T-helper 17 cell (primary cell): ENCODE measurements at places on chromosomes 12 and 14. TPM values are rescaled to one million over a fixed set of nuclear protein-coding genes. Genes with fewer than 3 reads are reported as not detected.
A peak's percentile ranks its signal among the peaks of the same experiment; 100 is the strongest.

- no peaks in the 10 kb centered on the region for H3K27me3 ChIP-seq
- peaks cover 6% of the 10 kb centered on the region for H3K36me3 ChIP-seq
- no peak overlapping the region for H3K27ac ChIP-seq
- no peak for DNase-seq
Observed at GRCh38 chr12:9148926-9149325, 33.2 kb upstream of the A2M start.

GRCh38 chr14:28130610-28131284 is 635.8 kb upstream of the FOXG1 start:
- H3K4me3 ChIP-seq, result no peak overlapping the region
- no peaks in the 10 kb centered on the region for H3K4me1 ChIP-seq
- H3K27ac ChIP-seq, result no peak overlapping the region
- no peak for DNase-seq
- no peaks in the 10 kb centered on the region for H3K36me3 ChIP-seq
- no peaks in the 10 kb centered on the region for H3K27me3 ChIP-seq

Gene TAS2R14
- 2.9 TPM for total RNA-seq

Gene IL31
- not detected for total RNA-seq

GRCh38 chr12:3077572-3078081 is 448 bp downstream of the TSPAN9 start:
- no peaks in the 10 kb centered on the region for H3K27me3 ChIP-seq
- no peaks in the 10 kb centered on the region for H3K36me3 ChIP-seq

Gene RASAL1
- 0.15 TPM for total RNA-seq

GRCh38 chr12:64757771-64758170 is 1.4 kb downstream of the GNS start:
- peak overlapping the region; percentile 53 for H3K4me3 ChIP-seq
- no peaks in the 10 kb centered on the region for H3K27me3 ChIP-seq
- H3K4me1 ChIP-seq, result peaks cover 45% of the 10 kb centered on the region
- no peaks in the 10 kb centered on the region for H3K36me3 ChIP-seq

Gene IRAK4
- 44.5 TPM for total RNA-seq

Gene PWP1
- total RNA-seq, result 26.9 TPM

- H3K4me3 ChIP-seq, result peak overlapping the region; percentile 60
- peaks cover 51% of the 10 kb centered on the region for H3K4me1 ChIP-seq
- H3K36me3 ChIP-seq, result peaks cover 3% of the 10 kb centered on the region
- DNase-seq, result peak; percentile 78
Observed at GRCh38 chr12:49763006-49763591, 21.7 kb downstream of the TMBIM6 start.

- H3K27ac ChIP-seq, result no peak overlapping the region
- no peaks in the 10 kb centered on the region for H3K4me1 ChIP-seq
- no peak for DNase-seq
- H3K27me3 ChIP-seq, result peaks cover 9% of the 10 kb centered on the region
- H3K36me3 ChIP-seq, result no peaks in the 10 kb centered on the region
Observed at GRCh38 chr14:58912287-58912686, 274.5 kb downstream of the DACT1 start.

Gene ASCL1
- not detected for total RNA-seq

GRCh38 chr14:95449131-95449530 is 67.3 kb downstream of the SYNE3 start:
- H3K27me3 ChIP-seq, result no peaks in the 10 kb centered on the region
- peaks cover 5% of the 10 kb centered on the region for H3K4me1 ChIP-seq
- H3K4me3 ChIP-seq, result no peak overlapping the region
- peaks cover 5% of the 10 kb centered on the region for H3K36me3 ChIP-seq
- no peak for DNase-seq
- peak overlapping the region; percentile 43 for H3K27ac ChIP-seq

- no peak overlapping the region for H3K4me3 ChIP-seq
- peaks cover 22% of the 10 kb centered on the region for H3K27me3 ChIP-seq
- H3K36me3 ChIP-seq, result peaks cover 2% of the 10 kb centered on the region
- no peak overlapping the region for H3K27ac ChIP-seq
- DNase-seq, result no peak
Observed at GRCh38 chr14:100875126-100875525, 28.4 kb downstream of the RTL1 start.

Gene FOXA1
- total RNA-seq, result not detected

Gene NR4A1
- total RNA-seq, result 133 TPM

- no peak overlapping the region for H3K4me3 ChIP-seq
- DNase-seq, result no peak
- no peak overlapping the region for H3K27ac ChIP-seq
- no peaks in the 10 kb centered on the region for H3K27me3 ChIP-seq
- no peaks in the 10 kb centered on the region for H3K4me1 ChIP-seq
Observed at GRCh38 chr12:77845831-77846230, 15.1 kb downstream of the NAV3 start.

Gene ATF7
- 25.3 TPM for total RNA-seq

DNA sequence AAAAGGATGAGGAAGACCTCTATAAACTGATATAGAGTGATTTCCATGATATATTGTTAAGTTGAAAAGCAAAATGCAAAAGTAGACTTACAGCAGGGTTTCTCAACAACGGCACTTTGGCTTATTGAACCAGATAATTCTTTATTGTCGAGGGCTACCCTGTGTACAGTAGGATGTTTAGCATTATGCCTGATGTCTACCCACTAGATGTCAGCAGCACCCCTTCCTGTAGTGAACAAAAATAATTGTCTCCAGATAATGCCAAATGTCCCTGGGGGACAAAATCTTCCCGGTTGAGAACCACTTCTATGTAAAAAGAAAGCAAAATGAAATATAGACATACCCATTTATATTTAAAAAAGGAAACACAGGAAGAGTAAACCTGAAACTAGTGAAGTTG is 32.4 kb downstream of the ABCD2 start:
- H3K4me1 ChIP-seq, result peaks cover 5% of the 10 kb centered on the region
- H3K4me3 ChIP-seq, result no peak overlapping the region
- H3K36me3 ChIP-seq, result peaks cover 14% of the 10 kb centered on the region
- no peaks in the 10 kb centered on the region for H3K27me3 ChIP-seq

DNA sequence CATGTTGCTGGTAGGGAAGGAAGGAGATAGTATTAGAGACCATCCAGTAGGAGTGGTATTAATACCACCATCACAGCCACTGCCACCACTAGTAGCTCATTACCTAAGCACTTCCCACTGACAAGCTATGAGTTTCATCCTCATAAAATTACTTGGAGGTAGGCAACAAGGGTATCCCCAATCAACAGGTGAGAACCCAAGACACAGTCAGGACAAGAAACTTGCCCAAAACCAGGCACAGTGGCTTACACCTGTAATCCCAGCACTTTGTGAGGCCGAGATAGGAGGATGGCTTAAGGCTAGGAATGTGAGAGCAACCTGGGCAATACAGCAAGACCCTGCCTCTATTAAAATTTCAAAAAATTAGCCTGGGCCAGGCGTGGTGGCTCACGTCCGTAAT is 5.5 kb downstream of the ADCY6 start:
- peaks cover 6% of the 10 kb centered on the region for H3K4me1 ChIP-seq
- H3K27me3 ChIP-seq, result peaks cover 44% of the 10 kb centered on the region
- no peak overlapping the region for H3K4me3 ChIP-seq
- no peak for DNase-seq
- peaks cover 5% of the 10 kb centered on the region for H3K36me3 ChIP-seq

DNA sequence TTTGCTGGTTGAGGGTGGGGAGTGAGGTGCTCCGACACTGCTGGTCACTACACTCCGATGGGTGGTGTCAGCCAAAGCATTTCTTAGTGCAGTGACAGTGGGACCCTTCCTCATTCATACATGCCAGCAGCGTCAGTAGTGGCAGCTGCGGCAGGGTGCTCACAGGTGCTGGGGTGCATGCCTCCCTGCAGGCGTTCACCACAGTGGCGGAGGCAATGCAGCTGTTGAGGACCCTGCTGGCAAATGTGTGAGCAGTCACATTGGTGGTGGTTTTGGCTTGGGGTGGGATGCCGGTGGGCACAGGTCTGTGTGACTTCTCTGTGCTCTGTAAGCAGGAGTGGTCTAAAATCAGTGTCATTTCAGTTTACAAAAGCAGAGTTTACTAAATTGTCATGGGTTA is 464.6 kb downstream of the FUT8 start:
- H3K27me3 ChIP-seq, result no peaks in the 10 kb centered on the region
- H3K4me1 ChIP-seq, result peaks cover 13% of the 10 kb centered on the region
- H3K36me3 ChIP-seq, result peaks cover 3% of the 10 kb centered on the region
- H3K27ac ChIP-seq, result no peak overlapping the region
- H3K4me3 ChIP-seq, result no peak overlapping the region
- no peak for DNase-seq

GRCh38 chr12:33047666-33048065 is 151.1 kb upstream of the PKP2 start:
- no peak overlapping the region for H3K27ac ChIP-seq
- H3K36me3 ChIP-seq, result no peaks in the 10 kb centered on the region
- no peak overlapping the region for H3K4me3 ChIP-seq
- H3K4me1 ChIP-seq, result no peaks in the 10 kb centered on the region
- DNase-seq, result no peak
- H3K27me3 ChIP-seq, result no peaks in the 10 kb centered on the region
